ENCODE measurements at places on chromosomes 12 and 14. TPM values are rescaled to one million over a fixed set of nuclear protein-coding genes. Genes with fewer than 3 reads are reported as not detected.

DNA sequence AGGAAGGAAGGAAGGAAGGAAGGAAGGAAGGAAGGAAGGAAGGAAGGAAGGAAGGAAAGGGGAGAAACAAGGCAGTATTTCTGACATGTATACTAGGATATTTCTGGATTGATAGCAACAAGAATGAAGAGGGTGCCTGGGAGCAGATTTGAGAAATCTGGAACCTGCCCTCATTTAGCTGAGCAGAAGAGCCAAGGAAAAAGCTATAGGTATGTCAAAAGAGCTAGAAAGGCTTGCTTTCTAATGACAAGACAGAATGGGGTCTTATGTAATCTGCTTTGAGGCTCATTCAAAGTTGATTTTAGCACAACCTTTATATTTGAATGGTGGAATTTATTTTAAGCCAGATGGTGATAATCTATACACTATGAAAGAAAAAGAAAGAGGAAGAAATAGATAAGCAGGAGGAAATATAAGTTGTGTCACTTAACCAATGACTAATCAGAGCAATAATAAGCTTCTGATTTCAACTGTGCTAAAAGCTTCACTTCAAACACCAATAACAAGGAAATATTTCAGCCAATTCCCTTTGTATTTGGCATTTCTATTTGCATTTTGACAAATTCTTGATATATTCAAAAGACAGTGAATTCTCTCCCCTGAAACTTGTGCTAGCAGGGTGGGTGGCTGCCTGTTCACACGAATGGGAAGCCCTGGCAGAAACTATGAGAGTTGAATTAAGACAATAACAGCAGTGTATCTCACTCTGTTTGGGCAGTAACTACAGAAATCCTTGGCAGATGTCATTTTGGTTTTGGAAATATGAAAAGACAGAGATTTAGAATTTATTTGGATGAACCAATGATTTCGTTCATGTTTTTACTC, 76.3 kb upstream of the FLRT2 start:
- DNase-seq: no peak

GRCh38 chr12:130213249-130213648, 51.0 kb downstream of the FZD10 start:
- DNase-seq: no peak

DNA sequence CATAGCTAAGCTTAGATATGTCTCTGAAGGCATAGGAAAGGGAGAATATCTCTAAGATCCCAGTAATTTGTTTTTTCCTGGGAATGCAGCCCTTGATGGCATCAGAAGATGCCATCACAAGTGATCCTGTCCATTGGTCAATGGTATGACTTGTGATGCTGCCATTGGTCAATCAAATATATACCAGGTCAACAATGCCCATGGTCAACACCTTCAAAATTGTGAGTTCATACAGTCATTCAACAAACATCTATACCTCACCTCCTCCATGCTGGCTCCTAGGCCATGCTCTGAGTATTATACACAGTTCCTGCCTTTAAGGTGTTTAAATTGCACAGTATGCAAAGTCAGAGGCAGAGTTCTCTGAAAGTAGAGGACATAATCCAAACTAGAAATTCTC, 19.3 kb upstream of the IL22 start:
- DNase-seq: no peak

- DNase-seq: no peak
These were observed 13.1 kb upstream of the ABCD2 start for GRCh38 chr12:39632670-39633069.

- DNase-seq: no peak
These were observed 111.9 kb upstream of the DDHD1 start for GRCh38 chr14:53265025-53265424.

NTF3 gene
- total RNA-seq: not detected

KRT82 gene
- not detected for total RNA-seq

GRCh38 chr14:54579621-54580020, 12.7 kb downstream of the SAMD4A start:
- DNase-seq: no peak

HSPB8 gene
- total RNA-seq: 742 TPM

GRCh38 chr12:74171478-74171909, 366.1 kb upstream of the ATXN7L3B start:
- no peak for DNase-seq

GRCh38 chr12:107818984-107819383, 44.5 kb downstream of the ASCL4 start:
- DNase-seq: no peak

DNA sequence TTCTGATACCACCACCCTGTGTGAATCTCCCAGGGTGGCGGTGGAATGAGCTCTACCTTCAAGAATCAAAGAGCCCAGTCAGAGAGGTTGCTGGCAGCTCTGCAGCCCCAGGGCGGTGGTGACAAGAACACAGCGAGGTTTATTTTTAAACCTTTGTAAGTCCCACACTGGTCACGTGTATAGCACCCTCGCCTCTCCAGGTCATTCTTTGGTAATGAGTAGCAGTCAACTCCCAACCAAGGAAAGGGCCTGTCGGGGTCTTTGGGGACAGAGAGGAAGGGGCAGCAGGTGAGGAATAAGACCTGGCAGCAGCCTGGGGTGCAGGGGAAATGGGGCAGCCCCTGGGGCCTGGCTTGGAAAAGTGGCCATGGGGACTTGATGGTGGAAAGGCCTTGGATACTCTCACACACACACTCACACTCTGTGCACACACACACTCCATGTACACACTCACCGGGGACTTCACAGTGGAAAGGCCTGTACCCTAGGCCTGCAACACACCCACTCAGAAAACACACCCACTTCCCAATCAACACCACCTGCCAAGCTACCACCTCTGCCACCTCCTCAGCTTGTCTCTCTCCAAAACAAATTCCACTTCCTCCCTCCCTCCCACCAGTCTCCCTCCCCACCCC, 178.6 kb downstream of the DPF3 start:
- peak; percentile 75 for DNase-seq

GRCh38 chr14:67955261-67955660, 135.7 kb downstream of the RAD51B start:
- no peak for DNase-seq

All from gastrocnemius medialis (tissue), 4 donors.